ENCODE measurements at places on chromosomes 3 and 15.

GRCh38 chr3:139676632-139677387 lies 962 bp downstream of the NMNAT3 start:
- no peak for DNase-seq

- no peak for DNase-seq
Measured at GRCh38 chr3:118171236-118171852, 863.3 kb downstream of the IGSF11 start.

DNA sequence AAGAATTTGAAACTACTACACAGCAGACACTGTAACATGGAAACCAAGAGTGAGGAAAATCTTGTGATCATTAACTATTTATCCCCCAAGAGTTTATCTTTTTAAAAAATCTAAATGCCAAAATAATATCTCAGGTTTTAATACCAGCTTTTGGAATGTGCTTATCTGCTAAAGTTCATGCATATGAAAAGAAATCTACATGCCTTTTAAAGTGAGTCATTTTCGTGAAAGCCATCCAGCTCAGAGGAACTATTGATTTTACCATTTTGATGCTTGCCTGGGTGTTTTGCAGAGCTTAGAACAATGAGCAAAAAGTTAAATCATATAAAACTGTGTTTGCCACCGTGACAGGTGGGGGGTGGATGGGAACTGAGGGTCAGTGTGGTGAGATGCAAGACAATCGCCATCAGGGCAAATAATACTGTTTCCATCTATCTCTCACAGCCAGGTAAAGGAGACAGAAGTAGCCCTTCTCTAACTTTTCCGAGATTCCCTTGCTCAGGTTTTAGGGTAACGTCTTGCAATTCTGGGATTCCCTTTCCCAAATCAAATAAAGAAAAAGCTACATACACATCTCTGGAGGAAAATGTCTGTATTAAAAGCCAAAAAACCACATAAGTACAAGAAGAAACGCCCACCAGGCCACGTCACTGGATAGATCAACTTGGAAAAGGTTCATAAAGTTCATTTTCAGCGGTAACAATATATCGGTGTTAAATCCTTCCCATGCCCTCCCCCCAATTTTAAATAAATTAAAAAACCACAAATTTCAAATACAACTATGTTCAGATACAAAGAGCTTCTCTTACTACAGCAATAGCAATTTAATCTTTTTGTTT lies 2.0 kb downstream of the TMEM158 start:
- DNase-seq, result no peak

- DNase-seq, result no peak
Measured at GRCh38 chr3:186978712-186979111, 48.4 kb downstream of the ST6GAL1 start.

DNA sequence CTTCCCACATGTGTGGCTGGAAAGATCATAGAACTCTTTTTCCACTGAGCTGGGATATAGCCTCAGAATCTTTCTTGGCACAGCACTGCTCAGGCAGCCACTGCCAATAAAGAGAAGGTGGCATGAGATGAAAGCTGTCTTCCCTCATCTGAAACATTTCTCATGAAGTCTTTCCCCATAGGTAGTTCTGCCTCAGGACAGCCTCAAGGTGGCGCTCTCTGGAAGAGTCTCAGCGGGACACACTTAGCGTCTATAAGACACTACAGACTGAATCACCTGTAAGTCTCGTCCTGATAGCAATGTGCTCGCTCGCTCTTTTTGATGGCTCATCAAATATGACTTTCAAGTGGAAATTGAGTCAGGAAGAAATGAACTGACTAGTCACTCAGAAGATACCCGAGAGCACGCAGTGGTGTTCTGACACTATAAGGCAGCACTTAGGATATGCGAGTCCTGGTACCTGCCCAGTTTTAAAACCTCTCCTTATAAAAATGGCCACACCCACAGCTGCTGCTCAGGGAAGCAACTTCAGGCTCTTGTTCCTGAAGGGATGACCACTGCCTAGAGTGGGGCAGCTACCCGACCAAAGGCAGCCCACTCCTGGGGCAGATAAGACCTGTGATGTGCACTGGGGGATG lies 269.5 kb downstream of the SUCLG2 start:
- DNase-seq, result no peak

DNA sequence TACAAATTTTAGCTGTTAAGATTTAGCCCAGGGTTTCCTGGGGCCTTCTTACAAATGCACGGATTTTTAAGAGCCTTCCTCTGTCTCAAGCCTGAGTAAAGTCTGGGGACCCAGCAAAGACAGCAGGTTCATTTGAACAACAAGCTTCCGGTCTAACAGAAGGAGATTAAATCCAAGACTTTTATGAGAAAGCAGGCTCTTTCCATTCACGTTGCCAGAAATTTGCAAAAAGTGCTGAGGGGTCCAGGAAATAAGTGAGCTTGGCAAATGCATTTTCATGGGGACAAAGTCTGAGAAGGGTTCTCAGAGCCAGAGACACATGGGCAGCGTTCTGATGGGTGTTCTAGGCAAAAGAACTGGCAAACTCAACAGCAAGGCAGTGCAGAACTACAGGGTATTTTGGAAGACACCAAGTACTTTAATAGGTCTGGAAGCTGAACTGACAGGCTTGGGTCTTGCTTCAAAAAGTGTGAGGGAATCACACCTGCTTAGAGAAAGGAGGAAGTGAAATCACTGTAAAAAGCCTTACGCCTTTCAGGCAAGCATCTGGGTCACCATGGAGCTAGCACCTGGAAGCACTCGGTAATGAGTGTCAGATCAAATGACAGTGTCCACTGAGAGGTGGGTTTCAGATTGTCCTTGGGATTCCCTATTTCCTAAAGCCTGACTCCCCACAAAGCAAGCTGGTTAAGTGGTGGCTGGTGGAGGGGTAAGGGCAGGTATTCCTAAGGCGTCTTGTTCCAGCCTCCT lies 115.8 kb upstream of the ARHGEF3 start:
- DNase-seq, result no peak

- no peak for DNase-seq
Measured at GRCh38 chr3:30686799-30687198, 80.4 kb downstream of the TGFBR2 start.

- no peak for DNase-seq
Measured at GRCh38 chr3:186526256-186526606, 17.9 kb downstream of the CRYGS start.

DNA sequence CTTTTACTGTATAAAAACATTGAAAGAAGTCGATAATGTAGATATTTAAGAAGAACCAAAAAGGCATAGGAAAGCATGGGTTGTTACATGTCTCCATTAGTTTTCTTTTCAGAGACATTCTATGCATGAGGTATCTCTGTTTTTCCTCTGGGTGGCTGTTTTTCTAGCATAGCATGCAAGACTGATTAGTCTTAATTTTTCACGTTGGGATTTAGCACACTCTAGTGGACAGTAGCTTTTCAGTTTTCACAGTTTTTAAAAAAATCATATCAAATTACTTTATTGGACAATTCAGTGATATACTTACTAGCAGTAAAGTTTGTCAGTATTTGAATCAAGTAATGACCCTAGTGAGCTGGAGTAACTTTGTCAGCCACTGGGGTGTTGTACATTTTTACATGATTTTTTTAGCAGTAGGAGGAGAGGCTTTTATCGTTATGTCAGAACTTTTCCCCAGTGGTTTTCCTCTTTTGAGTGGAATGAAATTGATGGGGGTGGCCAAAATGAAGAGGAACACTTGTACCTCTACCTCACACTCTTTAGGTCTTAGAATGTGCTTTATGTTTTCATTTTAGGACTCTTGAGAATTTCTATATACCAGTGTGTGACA lies 57.2 kb downstream of the SEC22A start:
- DNase-seq, result no peak

GRCh38 chr3:193029800-193030199 lies 112.1 kb upstream of the MB21D2 start:
- no peak for DNase-seq

- no peak for DNase-seq
Measured at GRCh38 chr15:56616551-56616950, 116.8 kb downstream of the ZNF280D start.

DNA sequence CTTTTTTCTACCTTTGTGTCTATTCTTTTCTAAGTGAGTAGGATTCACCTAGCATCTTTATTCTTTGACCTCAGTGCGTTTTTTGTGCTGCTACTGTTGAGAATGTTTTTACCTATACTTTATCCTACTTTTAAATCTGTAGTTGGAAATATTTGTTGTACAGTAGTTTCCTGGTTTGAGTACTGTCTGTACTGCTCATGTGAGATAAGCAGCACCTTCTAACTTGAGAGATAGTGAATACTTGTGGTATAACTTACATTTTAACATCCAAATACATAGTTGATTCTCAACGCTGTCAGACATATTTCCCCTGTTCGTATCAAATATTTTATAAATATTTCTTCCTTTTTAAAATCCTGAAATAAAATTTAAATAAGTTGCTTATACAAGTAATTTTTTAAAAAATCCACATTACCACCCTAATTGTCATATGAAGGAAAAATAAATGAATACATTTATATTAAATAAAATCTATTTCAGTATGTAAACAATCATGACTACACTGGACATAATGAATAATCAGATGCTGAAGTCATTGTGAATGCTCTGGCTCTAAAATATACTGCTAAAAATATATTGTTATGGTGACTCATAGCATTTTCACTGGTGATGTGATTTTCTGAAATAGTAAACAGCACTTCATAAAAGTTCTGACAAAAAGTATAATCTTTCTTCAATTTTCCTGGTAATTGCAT lies 17.4 kb downstream of the ATP11B start:
- DNase-seq, result no peak

DNA sequence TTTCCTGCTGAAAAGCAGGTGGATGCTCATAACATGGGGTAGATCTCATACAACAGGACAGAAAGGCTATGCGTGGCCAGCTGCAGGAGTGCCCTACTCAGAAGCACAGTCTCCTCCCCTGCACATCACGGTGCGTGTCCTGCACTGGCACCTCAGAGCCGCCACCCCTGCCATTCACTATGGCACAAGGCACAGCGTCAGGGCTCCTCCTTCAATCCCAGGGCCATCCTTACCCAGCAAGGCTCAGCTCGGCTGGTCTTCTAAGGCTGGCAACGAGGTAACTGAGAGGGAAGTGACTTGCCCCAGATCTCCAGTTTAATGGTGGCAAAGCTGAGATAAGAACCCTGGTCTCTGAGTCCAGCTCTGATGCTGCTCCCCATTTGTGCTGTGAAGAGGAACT lies 97.1 kb downstream of the CPN2 start:
- DNase-seq, result no peak

DNA sequence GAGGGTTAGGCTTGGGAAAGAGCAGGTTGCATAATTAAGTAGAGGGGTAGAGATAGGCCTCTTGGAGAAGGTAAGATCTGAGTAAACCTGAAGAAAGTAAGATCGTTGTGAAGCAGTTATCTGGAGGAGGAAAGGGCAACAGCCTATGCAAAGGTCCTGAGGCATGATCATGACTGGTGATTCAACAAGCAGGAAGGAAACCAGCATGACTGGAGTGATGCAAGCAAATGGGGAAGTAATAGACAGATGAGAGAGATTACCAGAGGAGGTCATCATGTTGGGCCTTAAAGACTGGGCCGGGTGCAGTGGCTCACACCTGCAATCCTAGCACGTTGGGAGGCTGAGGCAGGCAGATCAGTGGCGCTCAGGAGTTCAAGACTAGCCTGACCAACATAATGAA lies 360.2 kb downstream of the EPHB1 start:
- DNase-seq, result no peak

GRCh38 chr15:39908186-39908585 lies 11.9 kb downstream of the GPR176 start:
- DNase-seq, result no peak

DNA sequence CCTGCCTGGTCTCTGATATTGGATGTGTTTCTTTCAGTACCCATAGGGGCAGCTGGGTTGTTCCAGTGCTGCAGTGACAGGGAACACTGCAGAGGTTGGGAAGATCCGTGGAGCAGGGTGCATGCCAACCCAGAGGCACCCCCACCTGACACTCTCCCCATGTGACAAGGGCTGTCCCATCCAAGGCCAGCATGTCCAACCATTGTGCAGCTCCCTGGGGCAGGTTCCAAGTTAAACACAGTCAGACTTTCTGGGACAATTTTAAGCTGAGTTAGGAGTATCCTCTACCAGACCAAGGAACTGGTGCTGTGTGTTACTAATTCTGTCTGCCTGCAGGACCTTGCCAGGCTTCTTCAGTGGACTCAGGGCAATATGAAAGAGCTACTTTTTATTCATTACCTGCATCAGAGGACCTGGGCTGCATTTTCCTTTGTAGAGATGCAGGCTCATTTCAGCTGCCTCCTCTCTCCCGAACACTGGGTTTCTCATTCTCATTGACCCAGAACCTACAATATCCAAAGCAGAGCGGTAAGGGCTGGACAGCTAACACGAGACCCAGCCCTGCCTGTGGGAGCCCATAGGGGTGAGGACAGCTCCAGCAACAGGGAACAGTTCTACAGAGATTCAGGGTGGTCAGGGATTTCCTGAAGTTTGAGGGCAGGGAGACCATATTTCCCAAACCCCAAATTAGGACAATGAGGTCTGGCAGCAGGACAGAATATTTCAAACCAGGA lies 72.7 kb downstream of the SPSB4 start:
- no peak for DNase-seq

DNA sequence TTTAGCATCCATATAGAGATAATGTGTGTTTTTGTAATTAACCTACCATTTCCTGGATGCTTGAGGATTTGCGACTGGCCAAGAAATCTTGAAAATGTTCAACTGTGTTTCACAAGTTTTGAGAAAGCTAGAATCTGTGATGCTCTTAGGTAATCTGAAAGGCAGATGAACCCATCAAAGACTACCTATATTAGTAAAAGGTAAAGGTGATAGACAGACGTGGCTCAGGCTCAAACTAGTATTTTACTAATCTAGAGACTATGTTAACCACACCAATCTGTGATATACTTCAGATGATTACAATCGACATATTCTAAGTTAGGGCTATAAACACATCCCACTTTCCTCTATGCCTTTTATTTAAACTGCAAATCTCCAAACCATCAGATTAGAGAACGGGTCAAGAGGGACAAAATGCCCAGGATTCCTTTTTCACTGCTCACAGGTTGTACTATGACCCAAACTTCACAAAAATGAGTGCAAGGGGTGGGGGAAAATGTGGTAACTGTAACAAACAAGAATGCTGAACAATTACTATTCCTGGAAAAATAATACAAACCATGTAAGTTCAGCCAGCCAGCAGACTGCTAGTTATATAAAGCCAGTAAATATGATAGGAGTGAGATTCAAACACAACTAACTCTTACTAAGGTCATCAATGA lies 295.1 kb downstream of the FOXP1 start:
- DNase-seq, result no peak

- DNase-seq, result no peak
Measured at GRCh38 chr3:71488391-71488809, 95.1 kb downstream of the FOXP1 start.

- no peak for DNase-seq
Measured at GRCh38 chr15:92670621-92671020, 15.0 kb upstream of the FAM174B start.

- DNase-seq, result no peak
Measured at GRCh38 chr3:189355481-189356201, 183.9 kb downstream of the TPRG1 start.

- DNase-seq, result peak; percentile 88
Measured at GRCh38 chr3:194058189-194058571, 77.8 kb upstream of the HES1 start.
